ENCODE measurements at places on chromosomes 4 and X. TPM values are rescaled to one million over a fixed set of nuclear protein-coding genes. Genes with fewer than 3 reads are reported as not detected.

Gene CLTRN
- not detected for total RNA-seq

Gene SULT1B1
- 0.42 TPM for total RNA-seq

Gene GLRA2
- not detected for total RNA-seq

Gene FAM47E
- 2.0 TPM for total RNA-seq

Gene BMPR1B
- total RNA-seq: 19.7 TPM

Gene CFAP99
- total RNA-seq: not detected

Gene EPHA5
- 0.42 TPM for total RNA-seq

Gene PLP1
- 27.5 TPM for total RNA-seq

Gene MEPE
- total RNA-seq: not detected

Gene PAGE5
- not detected for total RNA-seq

Gene MAPK10
- total RNA-seq: 4.5 TPM

Gene NHSL2
- 14.6 TPM for total RNA-seq

Gene MAGEA2B
- total RNA-seq: not detected

Gene USP17L28
- not detected for total RNA-seq

Gene RP2
- 10.6 TPM for total RNA-seq

Gene MAGEH1
- total RNA-seq: 26.2 TPM

Gene CDKL5
- 5.2 TPM for total RNA-seq

Gene MAGEC3
- not detected for total RNA-seq

Gene ABLIM2
- 8.0 TPM for total RNA-seq

Gene TSPYL2
- total RNA-seq: 65.9 TPM

Gene PNMA5
- not detected for total RNA-seq

Gene UGT8
- total RNA-seq: 0.69 TPM

Gene SLC16A2
- 7.3 TPM for total RNA-seq

Gene TMSB15A
- 0.66 TPM for total RNA-seq

Gene GALNTL6
- not detected for total RNA-seq

Gene TMPRSS11D
- total RNA-seq: not detected

Gene APELA
- total RNA-seq: not detected

Gene RADX
- total RNA-seq: 2.7 TPM

Gene STK26
- 12.0 TPM for total RNA-seq

Gene STBD1
- 19.2 TPM for total RNA-seq

Gene TAB3
- total RNA-seq: 19.9 TPM

Gene TRO
- total RNA-seq: 6.2 TPM

Gene UGT2B15
- not detected for total RNA-seq

Gene SGMS2
- total RNA-seq: 293 TPM

Gene NAP1L3
- 1.9 TPM for total RNA-seq

Gene CXCR3
- 0.17 TPM for total RNA-seq

Gene POU3F4
- total RNA-seq: 0.06 TPM

Gene CXCL5
- not detected for total RNA-seq

Gene FHDC1
- 1.5 TPM for total RNA-seq

Gene DCX
- total RNA-seq: 0.13 TPM

Gene SNCA
- 19.7 TPM for total RNA-seq

Gene ELF2
- total RNA-seq: 52.3 TPM

Gene EBP
- 17.4 TPM for total RNA-seq

Gene MYOZ2
- total RNA-seq: 2.1 TPM

Gene SPANXN3
- total RNA-seq: not detected

Gene CCKAR
- total RNA-seq: 1.7 TPM

Gene GAGE12H
- not detected for total RNA-seq

Gene SLC2A9
- total RNA-seq: 5.6 TPM

Gene SERTM2
- not detected for total RNA-seq

Gene XAGE2
- not detected for total RNA-seq
